CD4-positive, alpha-beta T cell treated with Interleukin-21 for 1 hour (primary cell): ENCODE measurements at places on chromosomes 6 and 20.

- no peak for DNase-seq
Measured at GRCh38 chr6:130697271-130697994, 129.8 kb upstream of the SMLR1 start.

DNA sequence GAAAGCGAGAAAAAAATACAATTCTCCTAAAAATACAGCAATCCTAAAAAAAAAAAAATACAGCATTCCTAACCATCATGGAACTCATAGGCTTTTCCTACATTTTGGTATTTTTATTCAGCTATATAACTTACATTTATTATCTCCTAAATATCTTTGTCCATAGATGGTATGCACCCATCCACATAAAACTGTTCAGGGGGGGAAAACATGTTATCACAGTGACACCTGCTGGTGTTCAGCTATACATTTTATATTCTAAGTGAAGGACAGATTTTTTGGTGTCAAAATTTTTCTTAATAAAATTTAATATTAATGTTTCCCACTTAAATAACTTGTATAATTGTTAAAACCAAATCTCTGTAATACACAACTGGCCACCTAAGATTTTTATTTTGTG is 58.0 kb downstream of the BLOC1S5 start:
- DNase-seq, result peak; percentile 7

GRCh38 chr6:89952105-89952671 is 57.9 kb downstream of the GJA10 start:
- peak; percentile 9 for DNase-seq

DNA sequence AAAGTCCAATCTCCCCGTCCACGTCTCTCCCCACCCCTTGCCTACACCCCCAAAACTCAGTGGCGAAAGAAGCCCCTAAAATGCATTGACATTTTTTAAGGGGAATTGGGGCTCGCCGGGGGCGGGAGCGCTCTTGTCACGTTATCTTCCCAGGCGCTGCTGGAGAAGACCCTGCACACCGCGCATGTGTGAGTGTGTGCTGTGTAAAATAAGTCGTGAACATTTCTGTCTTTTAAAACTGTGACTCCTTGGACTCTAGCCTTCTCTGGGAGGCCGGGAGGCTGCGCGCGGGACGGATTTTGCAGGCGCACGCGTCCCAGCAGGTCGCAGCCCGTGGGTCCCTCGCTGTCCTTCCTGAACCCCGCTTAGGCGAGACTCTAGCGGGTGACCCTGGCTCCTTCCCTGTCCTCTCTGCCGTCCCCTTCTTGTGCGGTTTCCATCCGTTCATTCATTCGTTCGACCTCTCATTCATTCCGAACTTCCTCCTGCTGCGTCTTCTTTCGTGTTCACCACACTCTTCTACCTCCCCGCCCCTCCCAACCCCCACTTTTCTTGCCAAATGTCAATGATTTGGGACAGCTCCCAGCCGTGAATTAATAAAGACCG is 2.2 kb downstream of the NRN1 start:
- no peak for DNase-seq

- no peak for DNase-seq
Measured at GRCh38 chr20:41989935-41990635, 371.9 kb upstream of the CHD6 start.
